ENCODE measurements at places on chromosomes 16 and 17.

DNA sequence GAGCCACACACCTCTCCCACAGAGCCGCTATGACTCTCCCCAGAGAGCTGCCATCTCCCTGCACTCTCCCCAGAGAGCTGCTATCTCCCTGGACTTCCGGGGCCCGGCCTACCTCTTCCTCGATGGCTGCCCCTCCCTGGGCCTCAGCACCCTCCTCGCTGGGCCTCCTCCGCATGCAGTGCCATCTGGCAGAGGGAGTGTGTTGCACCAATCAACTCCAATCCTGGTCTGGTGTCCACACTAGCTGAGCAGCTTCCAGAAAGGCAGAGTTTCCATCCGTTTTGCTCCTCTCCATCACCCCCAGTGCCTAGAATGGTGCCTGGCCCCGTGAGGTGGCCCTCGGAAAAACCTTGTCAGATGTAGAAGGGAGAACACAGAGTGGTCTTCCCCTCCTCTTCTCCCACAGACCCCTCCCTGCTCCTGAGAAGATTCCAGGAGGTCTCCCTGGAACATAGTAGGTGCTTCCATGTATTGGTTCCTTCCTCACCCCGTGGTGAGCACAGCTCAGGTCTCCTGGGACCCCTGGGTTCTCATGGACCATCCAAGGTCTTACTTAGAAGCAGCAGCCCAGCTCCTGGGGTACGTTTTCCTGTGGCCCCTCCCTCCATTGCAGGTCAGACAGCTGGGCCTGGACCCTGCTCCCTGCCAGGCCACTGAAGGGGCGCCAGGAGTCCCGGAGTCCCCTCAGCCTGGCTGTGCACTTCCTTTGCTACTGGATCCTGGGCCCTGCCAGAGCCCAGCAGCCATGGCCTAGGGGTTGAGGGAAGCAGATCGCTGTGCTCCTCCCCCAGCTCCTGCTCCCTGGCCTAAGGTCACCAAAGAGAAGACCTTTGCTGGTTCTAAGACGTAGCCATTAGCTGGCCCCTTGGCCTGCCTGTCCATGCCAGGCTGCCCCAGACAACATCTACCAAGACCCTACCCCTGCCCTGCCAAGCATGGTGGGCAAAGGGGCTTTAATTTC, 233.8 kb upstream of the GSE1 start:
- DNase-seq = no peak

GRCh38 chr17:16818340-16818739, 128.3 kb downstream of the CCDC144A start:
- no peak for DNase-seq

- DNase-seq = no peak
These were observed 183.8 kb upstream of the XYLT1 start for GRCh38 chr16:17654571-17654970.

DNA sequence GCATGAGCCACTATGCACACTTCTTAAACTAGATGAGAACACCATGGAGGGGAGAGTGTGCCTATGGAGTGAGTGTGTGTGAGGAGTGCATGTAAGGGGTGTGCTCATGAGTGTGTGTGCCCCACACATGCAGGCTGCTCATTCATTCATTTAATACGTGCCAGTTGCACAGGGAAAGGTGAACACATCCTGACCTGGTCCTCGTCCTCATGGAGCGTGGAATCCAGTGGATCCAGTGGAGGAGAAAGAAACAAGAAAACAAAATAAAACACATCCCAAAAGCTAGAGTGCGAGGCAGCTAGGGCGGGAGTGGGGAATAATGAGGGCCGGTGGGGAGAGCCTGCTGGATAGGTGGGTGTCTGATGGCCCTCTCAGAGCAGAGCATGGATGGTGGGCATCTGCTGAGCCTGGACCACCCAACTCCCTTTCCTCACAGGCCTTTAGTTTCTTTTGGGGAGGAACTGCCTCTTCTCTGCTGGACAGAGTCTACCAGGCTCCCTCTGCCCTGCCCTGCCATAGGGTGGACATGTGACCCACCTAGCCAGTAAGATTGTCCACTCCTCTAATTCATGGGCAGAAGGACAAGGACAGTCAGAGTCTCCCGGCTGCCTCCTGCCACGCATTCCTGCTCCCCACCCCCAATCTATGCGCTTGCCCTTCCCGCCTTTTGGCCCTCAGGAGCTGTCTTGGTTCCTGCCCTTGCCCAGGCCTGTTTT, 204.3 kb downstream of the RAB11FIP4 start:
- no peak for DNase-seq

GRCh38 chr17:65542610-65543009, 18.8 kb downstream of the AXIN2 start:
- DNase-seq = no peak

- no peak for DNase-seq
These were observed 4.0 kb downstream of the KRT40 start for GRCh38 chr17:40980117-40980516.

DNA sequence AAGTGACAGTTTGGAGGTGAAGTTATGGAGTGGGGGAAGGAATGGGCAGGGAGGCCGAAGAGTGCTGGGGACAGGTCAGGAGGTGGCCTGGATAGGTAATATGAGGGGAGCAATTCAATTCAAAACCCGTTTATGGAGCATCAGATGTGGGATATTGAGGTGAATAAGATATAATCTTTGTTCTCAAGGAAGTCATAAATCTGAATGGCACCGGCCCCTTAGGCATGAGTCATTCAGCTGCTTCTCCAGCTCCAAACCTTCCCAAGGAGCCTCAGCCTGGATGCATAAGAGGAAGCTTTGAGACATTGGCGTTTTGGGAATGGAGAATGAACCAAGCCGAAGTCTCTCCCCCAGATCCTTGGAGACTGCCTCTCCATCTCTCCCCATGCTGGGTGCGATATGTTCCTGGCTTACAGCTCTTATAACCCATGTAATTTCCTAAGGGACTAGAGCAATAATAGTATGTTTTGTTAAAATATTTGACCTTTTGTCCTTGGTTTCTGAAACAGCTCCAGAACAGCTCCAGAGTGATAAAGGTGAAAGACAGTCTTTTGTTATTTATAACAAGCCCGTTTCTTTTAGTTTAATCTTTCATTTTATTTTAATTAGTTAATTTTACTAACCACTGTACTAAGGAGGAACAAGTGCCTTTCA, 1.7 kb downstream of the TUBG2 start:
- no peak for DNase-seq

GRCh38 chr16:88131256-88131655, 180.0 kb downstream of the BANP start:
- no peak for DNase-seq

- DNase-seq = no peak
These were observed 231.6 kb upstream of the CDH5 start for GRCh38 chr16:66134875-66135274.

DNA sequence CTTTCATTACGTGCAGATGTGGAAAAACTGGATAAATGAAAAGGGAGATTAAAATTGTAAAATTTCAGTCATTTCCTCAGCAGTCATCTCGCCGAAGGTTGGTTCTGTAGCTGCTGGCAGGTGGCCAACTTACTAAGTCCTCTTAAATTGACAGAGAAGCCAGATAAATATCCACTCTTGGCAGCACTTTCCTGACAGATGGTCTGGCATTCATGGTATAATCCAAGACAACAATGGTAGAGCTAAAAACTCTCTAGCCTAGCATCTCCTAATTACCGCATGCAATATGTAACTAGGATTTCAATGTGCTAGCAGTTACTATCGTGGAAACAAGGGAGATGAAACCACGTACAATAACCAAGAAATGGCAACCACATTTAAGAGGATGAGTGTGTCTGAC, 306.3 kb downstream of the CNTNAP4 start:
- DNase-seq = no peak

GRCh38 chr16:78583441-78583840, 484.0 kb downstream of the WWOX start:
- no peak for DNase-seq

GRCh38 chr17:75064040-75064439, 17.0 kb downstream of the KCTD2 start:
- no peak for DNase-seq

- DNase-seq = no peak
These were observed 18.8 kb upstream of the MMD start for GRCh38 chr17:55440391-55440790.

DNA sequence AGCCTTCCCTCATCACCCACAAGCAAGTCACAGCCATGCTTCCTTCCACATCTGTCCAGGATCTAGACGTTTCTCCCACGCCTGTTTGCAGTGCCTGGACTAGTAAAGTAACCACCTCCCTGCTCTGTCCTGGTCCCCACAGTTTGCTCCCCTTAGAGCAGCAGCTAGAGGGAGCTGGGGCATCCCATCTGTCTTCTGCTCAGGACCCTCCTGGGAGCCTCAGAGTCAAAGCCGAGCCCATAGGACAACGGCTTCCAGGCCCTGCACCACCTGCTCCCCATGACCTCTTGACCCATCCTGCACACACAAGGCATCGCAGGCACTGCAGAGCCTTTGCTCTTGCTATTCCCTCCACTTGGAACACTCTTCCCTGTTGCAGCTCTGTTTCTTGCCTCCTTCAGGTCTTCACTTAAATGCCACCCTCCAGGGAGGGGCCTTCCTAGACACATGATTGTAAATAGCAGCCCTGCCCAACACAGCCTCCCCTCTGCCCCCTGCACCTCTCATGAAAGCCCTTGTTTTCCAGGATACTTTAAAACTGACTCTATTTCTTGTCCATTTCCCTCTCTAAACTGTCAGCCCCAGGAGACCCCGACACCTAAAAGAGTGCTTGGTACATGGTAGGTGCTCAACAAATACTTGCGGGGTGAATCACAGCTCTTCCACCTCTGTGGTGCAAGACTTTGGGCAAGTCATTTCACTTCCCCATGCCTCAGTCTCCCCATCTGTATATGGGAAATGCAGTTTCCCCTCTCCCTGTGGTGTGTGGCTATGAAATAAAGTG, 3.1 kb downstream of the NATD1 start:
- no peak for DNase-seq

GRCh38 chr17:56150649-56151048, 2.6 kb upstream of the ANKFN1 start:
- DNase-seq = no peak

DNA sequence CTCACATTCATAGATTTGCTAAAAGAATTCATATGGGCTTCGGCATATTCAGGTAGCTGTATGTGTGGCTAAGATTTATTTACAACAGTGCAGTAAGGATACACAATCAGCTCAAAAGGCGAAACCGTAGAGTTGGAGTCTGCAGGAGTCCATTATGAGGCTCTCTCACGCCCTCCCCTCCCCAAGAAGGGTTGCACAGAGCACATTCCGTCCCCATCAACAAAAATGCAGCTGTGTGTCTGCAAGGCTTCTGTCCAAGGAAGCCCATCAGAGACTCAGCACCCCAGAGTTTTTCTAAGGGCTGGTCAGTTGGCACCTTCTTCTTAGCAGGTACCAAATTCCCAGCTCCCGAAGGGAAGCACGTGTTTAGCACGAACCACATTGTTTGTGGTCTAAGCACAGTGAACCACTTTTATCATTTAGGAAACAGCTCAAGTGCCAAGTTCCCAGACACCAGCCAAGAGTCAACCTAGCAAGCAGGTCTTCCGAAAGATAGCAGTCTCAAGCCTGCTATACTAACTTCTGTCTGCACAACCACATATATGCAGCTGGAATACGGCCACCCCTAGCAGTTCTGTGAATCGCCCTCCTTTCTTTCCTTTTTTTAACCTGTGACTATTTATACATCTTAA, 28.5 kb upstream of the MEAK7 start:
- no peak for DNase-seq

DNA sequence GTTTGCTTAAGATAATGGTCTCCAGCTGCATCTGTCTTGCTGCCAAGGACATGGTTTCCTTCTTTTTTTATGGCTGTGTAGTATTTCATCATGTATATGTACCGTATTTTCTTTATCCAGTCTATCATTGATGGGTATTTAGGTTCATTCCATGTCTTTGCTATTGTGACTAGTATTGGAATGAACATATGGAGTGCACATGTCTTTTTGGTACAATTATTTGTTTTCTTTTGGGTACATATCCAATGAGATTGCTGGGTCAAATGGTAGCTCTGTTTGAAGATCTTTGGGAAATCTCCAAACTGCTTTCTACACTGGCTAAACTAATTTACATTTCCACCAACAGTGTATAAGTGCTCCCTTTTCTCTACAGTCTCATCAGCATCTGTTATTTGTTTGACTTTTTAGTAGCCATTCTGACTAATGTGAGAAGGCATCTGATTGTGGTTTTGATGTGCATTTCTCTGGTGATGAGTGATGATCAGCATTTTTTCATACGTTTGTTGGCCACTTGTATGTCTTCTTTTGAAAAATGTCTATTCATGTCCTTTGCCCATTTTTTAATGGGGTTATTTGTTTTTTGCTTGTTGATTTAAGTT, 66.2 kb downstream of the TNFRSF13B start:
- DNase-seq = no peak

DNA sequence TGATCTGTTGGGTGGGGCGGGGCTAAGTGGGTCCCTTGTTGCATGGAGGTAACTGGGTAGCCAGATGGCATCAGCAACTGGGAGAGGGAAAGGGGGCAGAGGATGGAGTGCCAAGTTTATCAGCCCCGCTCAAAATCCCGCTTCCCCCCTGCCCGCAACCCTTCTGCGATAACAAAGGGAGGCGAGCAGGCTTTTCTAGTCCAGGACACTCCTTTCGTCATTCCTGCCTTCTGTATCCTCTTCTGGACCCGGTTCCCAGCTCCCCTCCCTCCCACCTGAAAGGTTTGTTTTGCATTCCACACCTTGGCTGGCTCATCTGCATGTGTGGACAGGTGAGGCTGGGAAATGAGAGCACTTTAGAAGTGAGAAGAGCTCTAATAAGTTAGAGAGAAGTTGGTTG, 53.3 kb downstream of the HLF start:
- no peak for DNase-seq

DNA sequence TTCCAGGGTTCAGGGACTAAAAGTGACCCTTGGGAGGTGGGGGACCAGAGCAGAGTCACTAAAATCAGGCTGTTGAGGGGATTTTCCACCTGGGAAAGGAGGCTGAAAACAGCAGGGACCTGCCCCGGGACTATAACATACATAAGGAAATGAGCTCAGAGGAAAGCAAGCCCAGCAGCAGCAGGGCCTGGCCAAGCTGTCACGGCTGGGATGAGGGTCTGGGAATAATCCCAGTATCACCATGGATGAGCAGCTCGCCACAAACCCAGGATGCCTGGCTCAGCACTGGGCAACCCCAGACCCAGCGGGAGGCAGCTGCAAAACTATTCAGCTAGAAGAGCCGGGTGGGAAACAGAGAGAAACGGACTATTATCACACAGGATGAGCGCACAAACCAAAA, 72.4 kb downstream of the RPH3AL start:
- DNase-seq = no peak

- no peak for DNase-seq
These were observed 137.3 kb upstream of the CIBAR2 start for GRCh38 chr16:85249418-85250146.

All from NCI-H526 (cell line).